ENCODE measurements at places on chromosomes 6 and 20.
A peak's percentile ranks its signal among the peaks of the same experiment; 100 is the strongest.

DNA sequence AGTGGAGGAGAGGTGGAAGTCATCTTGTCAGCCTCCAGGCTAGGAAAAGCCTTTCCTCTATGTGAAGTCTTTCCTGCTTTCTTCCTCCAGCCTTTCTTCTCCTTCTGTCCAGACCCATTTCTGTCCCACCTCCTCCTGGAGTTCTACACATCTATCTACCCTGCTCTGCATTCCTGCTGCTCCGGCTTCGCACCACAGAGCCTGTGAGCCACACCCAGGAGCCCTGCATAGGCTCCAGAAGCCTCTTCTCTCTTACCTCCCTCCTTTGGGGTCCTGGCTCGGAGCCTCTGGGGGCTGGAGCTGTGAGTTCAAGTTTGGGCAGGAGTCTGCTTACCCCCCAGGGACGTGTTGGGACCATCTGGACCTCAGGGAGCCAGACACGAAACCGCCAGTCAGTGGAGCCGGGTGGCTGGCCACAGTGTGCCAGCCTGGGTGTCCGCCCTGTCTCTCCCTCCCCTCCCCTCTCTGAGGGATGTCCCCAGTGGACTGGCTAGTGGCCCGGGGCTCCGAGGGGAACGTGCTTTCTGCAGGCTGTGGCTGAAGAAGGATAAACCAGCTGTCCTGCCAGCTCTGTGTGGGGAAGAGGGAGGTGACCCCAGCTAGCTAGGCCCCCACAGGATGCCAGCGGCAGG, 99.2 kb downstream of the VEGFA start:
- DNase-seq = no peak

- DNase-seq = no peak
These were observed 36.0 kb downstream of the PIM1 start for GRCh38 chr6:37205997-37206340.

DNA sequence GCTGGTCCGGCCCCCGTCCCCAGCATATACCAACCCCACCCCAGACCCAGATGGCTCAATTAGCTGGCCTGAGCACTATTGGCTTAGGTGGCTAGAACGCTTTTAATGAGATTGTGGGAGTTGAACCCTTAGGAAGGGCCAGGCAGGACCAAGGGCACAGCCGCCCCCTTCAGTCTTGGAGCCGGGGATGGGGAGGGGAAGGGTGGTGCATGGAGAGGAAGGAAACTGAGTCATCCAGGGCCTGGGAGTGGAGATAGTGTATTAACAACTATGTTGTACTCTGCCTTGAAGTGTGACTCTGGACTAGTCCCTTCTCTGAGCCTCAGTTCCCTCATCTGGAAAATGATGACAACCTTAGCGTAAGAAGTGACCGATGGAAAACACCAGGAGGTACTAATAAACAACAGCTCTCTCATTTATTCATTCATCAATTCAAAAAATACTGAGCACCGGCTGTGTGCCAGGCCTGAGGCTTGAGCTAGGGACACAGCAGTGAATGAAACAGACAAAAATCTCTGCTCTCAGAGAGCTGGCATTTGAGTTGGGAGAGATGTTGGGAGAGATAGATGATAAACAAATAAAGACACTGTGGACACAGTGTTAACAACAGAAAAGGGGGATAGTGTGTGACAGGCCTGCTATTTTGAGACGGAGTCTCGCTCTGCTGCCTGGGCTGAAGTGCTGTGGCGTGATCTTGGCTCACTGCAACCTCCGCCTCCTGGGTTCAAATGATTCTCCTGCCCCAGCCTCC, 11.5 kb downstream of the PEDS1 start:
- peak; percentile 90 for DNase-seq

GRCh38 chr6:19905584-19905983, 68.4 kb downstream of the ID4 start:
- no peak for DNase-seq

DNA sequence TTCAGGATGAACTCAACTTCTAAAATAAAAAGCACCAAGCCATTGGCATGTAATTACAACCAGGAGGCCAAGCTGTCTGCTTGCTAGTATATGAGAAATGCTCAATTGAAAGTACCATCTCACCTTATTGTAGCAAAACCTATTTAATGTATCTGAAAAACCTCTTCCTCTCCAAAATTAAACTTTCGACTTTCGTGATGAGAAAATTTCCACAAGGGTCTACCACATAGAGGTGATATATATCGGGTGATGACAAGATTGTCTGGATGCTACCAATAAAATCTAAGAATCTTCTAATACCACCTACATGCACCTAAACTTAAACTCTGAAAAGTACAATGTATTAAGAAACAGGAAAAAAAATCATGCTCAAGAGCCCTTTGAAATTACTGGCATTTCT, 74.2 kb downstream of the ATXN1 start:
- no peak for DNase-seq

GRCh38 chr6:113642714-113643406, 214.3 kb upstream of the MARCKS start:
- peak; percentile 57 for DNase-seq

DNA sequence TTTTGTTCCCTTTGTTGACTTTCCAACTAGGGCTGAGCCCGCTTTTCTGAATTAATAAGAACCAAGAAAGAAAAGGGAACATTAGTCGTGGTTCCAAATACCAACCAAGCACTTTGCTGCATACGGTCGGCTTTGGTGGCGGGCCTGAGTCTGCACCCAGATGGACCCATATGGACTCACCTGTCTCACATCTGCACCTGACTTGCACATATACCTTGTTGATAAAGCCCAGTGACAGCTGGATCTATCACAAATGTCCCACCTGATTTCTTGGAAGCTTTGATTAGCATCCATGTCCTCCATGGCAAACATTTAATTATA, 39.0 kb downstream of the TPD52L1 start:
- DNase-seq = no peak

DNA sequence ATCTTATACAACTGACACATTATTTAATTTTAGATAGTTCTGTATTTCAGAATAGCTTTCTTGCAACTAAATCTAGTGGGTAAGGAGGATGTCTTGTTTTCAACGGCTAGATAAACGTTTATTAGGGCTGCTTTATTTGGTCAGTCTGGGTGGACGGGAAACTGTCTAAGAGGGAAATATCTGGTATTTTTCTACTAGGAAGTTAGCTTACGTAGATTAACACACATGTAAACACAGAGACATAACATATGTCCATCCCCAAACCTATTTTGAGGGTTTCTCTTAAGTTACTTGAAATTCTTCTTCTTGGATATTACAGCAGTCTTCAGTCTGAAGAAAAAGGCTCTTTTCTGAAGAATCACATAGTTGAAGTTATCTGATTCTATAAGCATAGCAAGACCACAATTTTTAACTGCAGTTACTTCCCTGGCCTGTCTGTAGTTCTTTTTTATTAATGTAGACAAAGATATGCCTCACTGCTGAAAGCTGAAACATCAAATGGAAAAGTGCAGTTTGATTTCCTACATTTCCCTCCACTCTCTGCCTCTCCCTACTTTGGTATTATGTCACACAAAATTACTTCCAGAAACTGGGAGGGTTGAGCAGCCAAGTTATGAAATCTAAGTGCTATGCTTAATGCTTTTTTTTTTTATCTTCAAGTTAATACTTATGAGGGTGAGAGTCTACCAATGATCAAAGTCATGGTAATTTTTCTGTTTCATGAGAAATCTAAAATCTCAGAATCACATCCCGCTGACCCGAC, 37.4 kb downstream of the PLAGL1 start:
- no peak for DNase-seq

DNA sequence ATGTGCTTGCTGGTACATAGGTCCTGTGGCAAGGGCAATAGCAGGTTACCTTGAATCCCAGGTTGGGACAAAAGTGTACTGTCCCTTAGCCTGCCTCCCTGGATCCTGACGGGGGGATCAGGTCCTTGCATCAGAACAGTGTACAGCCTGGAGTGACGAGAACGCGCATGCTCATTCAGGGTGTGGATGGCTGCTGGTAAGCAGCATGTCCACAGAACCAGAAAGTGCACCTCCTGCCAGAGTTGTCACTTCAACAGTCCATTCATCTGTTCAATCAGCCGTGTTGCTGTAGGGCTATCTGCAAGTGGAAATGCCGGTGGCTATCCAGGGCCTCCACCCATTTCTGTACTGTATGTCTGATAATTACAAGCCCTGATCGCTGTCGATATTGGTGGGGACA, 236.3 kb upstream of the SOX4 start:
- DNase-seq = no peak

DNA sequence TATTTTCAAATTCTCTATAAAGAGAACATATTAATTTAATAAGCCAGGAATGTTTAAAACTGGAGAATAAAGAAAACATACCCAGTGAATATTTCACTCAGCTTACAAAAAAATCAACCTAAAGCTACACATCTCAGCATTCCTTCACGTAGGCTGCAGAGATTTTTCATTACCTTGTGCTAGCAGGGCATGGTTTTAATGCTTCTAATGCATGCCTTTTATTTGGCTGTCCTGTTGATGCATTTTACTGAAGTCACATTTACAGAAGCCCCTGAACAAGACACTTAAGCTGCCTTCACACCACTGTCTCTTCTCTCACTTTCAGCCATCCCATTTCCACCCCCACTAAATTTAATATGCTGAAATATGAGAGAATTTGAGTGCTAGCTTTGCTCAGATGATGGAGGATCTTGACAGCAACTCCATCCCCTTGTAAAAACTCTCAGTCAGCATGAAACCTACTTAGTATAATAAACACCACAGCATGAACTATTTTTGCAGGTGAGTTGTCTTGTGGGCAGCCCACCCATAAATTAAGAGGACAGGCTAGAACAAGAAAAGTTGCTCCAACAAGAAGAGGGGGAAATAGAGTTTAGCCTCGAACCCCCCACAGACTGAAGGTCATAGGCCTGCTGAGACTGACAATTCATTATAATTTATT, 159.4 kb downstream of the SIM1 start:
- DNase-seq = peak; percentile 14

- DNase-seq = no peak
These were observed 72.5 kb downstream of the ARHGAP18 start for GRCh38 chr6:129637340-129638054.

DNA sequence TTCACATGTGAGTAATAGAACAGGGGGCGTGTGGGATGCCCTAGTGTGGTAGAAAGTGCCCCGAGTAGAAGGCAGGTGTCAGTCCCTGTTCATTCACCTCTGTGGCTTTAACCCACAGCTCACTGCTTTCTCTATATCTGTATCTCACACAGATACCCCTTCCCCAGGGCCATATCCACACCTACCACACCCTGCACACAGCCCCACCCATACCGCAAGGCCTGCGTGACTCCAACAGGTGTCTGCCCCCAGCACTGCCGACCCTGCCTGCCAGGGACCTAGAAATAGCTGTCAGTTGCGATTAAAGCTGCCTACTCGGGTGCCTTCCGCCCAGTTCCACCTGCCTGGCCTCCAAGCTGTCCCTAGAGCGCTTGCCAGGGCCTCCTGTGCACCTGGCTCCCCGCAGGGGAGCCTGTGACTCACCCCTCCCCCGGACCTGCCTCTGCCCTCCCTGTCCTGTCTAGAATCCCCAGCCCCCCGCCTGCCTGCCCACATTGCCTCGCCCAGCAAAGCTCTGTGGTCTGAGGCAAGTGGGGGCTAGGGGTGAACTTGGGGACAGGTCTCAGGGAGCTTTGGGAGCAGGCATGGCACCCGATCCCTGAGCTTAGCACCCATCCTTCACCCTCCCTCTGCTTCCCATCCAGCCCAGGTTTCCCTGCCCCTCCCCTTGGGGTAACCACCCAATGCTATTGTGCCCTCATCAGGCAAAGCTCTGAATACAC, 38.3 kb upstream of the ID1 start:
- no peak for DNase-seq

DNA sequence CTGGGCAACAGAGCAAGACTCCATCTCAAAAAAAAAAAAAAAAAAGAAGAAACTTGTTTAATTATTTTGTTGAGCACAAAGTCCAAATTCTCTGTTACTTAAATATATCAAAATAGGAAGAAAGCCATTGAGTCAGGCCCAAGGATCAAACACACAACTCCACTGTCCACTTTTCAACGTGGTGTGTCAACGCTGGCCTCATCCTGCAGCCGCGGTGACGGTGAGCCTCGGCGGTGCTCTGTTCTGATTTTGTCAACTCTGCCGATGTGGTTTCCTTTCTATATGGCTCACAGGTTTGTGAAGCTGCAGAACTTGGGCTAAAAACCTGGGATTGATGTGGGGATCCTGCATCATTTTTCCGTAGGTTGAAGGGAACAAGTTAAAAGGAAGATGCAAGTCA, 3.2 kb upstream of the SMOC2 start:
- no peak for DNase-seq

GRCh38 chr20:23224806-23225205, 125.8 kb upstream of the NXT1 start:
- no peak for DNase-seq

DNA sequence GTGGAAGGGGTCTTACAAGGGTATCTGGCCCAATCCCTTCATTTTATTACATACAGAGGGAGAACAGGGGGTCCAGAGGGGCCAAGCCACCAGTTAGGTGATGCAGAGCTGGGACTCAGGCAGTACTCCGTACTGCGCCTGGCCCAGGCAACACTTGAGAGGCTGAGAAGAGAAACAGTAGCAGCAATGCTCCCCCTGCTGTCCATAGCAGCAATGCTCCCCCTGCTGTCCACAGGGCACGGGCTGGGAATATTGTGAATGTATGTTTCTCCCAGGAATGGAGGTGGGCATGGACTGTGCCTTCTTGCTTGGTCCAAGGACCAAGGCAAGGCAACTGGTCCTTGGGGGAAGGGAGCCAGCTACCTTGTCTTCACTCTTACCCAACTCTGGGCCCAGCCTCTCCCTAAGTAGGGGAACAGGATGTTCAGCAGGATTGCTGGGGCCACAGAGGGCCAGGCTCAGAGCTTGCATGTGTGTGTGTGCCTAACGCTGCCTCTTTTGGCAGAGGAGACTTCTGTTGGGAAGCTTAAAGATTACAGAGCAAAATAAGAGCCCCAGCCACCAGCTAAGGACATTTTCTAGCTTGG, 14.8 kb upstream of the FAM83C start:
- DNase-seq = peak; percentile 71

GRCh38 chr6:157020398-157020797, 243.2 kb downstream of the ARID1B start:
- DNase-seq = peak; percentile 60

DNA sequence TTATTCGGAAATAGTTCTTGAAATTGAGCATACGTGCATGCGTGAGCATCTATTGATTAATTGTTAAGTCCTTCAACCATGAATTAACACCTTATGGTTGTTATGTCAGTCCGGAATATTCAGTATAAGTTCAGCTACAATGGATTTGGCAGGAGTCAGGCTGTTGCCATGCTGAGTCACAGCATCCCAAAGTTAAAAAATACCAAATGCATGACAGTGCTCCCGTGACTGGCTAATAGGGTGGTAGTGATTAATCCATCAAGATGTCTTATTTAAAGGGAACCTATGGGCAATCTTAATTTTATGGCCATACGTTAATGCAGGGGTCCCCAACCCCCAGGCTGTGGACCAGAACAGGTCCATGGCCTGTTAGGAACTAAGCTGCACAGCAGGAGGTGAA, 10.5 kb downstream of the RAE1 start:
- DNase-seq = peak; percentile 34

GRCh38 chr6:100176311-100176950, 182.4 kb upstream of the MCHR2 start:
- peak; percentile 54 for DNase-seq

- DNase-seq = no peak
These were observed 250.7 kb upstream of the SLC35B3 start for GRCh38 chr6:8686077-8686476.

- no peak for DNase-seq
These were observed 6.2 kb downstream of the PKHD1 start for GRCh38 chr6:52081237-52081636.

Data from endothelial cell of umbilical vein (primary cell).